T follicular helper cell (primary cell): ENCODE measurements at places on chromosomes 11 and 22.

DNA sequence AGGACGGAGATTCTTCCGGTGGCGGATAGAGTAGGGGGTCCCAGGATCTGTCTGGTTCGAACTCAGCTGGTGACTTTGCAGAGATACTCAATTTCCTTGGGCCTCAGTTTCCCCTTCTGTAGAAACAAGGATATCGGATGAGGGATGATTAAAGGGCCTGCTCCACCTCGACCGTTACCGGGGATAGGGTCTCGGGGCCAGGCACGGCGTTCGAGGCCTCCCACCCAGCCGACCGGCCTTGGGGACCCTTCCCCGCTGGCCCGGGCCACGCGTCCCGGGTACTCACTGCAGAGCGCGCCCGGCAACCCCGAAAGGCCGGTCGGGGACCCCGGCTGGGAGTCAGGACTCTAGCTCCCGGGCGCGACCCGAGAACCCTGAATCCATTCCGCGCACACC lies 321 bp downstream of the RHBDD3 start:
- no peak for DNase-seq

- no peak for DNase-seq
Observed at GRCh38 chr11:60984636-60985035, 13.2 kb downstream of the CD6 start.

GRCh38 chr11:57804466-57804865 lies 42.9 kb downstream of the CTNND1 start:
- no peak for DNase-seq

GRCh38 chr11:26703411-26704191 lies 18.3 kb downstream of the SLC5A12 start:
- no peak for DNase-seq

DNA sequence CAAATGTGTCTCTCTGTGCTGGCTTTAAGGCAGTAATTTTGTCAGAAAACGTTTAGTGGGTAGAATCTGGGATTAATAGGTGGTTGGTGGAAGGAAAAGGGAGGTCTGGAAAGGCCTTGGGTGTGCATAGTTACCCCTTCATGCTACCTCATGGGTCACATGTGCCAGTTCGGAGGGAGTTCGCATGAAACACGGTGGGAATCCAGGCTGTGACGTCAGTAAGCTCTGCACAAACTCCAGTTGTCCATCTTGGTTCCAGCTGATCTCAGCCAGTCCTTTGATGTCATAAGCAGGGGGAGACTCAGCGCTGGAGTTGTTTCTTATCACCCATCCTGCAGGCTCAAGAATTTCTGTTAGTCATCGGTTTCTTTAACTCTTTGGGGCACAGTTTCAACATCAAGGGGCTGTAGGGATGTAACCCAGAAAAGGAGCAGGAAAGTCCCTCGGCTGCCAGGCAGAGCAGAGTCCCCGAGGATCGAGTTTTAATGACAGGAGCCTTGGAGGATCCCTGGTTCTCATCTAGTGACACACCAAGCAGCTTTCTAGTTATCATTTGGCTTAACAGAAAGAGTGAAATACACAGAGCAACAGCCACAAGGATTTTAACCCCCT lies 28.9 kb downstream of the MOV10L1 start:
- no peak for DNase-seq

GRCh38 chr22:46117206-46118199 lies 32.8 kb upstream of the PPARA start:
- no peak for DNase-seq

DNA sequence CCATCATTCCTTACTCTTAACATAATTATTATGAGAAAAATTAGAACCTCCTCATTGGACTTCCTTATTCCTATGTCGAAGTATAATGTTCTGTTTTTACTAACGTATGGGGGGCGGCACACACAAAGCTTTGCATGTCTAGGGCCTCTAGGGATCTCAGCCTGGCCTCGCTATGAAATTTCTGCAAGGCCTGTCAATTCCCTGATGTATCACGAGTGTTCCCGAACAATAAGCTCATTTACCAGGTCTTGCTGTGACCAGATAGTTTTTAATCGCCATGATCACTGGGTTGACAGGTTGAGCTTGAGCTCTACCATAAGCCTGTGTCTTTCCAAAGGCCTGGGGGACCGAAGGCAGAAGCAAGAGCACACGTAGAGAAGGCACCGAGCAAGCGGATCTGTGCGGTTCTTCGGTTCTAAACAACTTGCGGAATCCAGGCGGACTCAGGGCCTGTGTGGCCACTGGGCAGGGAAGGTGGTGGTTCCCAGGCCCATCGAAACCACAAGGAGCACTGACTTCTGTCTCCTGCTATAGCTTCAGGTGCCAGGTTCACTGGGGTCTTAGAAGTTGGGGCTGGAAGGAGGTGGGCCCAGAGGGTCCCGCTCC lies 10.4 kb upstream of the FXYD2 start:
- DNase-seq, result no peak

DNA sequence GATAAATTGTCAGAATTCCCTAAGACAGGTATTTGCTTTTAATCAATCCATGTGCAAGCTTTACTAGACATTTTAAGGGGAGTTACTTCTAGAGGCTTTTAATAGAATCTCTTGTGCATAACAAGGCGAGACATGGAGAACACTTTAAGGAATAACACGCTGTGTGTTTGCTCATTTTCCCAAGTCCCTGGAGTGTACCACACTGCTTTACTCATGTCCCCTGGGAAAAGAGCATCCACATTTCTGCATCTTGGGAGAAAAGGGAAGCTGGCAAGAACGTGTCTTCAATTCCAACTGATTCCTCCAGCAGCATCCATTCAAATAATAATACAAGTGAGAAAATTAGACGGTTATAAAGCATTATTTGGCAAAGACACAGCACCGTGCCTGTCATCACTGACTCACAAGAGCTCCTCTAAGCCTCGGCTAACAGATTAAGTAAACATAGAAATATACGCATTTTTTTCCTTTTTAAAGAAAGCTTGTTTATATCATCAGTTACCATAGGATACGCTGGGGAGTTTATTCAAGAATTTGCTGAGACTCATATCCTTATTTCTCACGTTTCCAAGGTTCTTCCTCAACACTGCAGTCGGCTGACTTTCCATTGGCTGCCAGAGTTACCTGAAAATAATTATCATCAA lies 121.5 kb downstream of the CD44 start:
- no peak for DNase-seq

- DNase-seq, result no peak
Observed at GRCh38 chr11:84333221-84333620, 1047.1 kb upstream of the CCDC90B start.

GRCh38 chr11:122572592-122572991 lies 82.9 kb upstream of the UBASH3B start:
- no peak for DNase-seq

GRCh38 chr22:36065775-36066544 lies 37.3 kb upstream of the RBFOX2 start:
- peak; percentile 34 for DNase-seq

DNA sequence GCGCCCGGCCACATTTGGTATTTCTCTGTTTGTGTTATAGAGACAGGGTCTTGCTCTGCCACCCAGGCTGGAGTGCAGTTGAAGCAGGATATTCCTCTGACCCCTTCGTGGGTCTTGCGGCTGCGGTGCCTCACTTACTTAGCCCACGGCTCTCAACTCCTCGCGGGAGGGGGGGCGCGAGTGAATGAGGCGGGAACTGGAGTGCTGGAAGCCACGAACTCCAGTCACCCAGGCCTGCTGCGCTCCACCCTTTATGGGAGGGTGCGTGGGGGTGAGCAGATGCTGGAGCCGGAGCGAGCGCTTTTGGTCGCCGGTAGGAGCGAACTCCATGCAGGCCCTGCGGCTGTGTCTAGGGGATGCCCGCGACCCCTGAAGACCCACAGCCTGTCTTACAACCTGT lies 1.8 kb downstream of the C11orf54 start:
- no peak for DNase-seq

DNA sequence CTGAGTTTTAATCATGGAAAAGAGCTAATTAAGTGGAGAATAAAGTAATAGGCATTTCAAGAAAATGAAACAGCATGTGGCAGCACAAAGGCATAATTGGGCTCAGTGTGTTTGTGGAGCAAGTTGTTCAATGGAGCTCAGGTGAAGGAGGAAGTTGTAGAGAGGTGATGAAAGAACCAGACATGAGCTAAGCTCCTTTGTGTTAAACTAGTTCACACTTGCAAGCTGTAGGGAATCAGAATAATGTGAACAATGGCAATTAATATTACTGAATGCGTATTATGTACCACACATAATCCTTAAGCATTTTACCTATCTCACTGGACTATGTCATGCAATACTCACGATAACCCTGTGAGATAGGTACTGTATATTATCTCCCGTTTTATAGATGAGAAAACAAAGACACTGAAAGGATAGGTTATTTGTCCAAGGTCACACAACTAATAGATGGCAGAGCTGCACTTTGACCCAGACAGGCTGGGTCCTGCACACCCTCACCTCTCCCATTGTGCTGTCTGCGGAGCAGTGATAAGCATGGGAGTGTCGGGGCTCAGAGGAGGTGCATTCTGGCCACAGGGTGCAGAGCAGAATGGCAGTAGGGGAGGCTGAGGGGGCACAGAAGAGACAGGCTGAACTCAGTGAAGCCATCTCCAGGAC lies 8.9 kb downstream of the OLFML1 start:
- no peak for DNase-seq

DNA sequence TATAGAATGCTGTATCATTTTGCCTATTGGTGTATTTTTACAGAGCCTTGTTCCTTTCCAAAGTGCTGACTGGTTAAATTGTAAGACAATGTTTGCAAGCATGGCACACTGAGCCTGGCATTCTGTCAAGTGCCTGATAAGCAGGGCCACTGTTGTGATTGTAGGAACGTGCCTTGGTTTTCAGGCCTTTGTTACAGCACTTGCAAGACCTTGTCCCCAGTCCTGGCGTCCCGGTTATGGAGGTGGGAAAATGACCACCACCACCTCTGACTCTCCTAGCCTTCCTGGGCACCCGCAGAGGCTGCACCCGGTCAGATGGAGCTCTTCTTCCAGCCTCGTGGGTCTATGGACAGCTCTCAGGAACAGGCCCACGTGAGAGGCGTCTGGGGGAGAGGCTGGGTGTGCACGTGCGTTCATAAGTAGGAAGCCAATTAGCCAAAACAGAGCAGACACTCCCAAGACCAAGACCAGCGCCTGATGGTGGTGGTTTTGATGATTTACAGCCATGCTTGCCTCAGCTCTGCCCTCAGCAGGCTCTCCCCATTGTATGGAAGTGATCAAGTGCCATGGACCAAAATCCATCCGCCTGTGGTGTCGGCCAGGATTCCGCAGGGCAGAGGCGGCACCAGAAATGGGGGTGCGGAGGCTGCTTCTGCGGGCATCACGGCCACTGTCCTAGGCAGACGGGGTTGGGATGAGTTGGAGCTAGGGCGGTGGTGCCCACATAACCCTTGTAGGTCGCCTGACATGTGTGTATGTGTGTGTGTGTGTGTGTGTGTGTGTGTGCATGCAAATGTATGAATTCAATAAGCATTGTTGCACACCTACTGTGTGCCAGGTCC lies 89.8 kb downstream of the RTL6 start:
- DNase-seq, result no peak

DNA sequence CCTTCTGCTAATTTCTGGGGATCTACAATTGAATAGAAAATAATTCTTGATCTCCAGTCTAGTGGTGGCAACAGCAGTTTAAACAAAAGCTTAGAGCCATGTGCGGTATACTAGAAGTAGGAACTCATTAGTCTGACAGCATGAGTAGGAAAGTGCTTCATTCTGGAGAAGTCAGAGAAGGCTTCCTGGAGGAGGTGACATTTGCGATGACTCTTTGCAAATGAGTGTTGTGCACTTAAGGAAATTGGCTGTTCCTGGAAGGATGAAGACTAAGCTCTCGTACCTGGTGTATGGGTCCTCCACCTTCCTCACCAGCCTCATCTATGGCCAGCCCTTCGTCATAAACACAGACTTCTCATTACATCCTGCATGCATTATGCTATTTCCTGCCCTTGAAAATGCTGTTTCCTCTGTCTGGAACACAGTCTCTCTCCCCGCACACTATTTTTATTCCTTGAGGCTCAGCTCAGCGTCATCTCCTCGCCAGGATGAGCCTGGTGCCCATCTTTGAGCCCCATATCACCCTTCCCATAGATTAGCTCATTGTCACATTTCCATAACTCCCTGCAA lies 132.9 kb downstream of the PKNOX2 start:
- DNase-seq, result no peak

DNA sequence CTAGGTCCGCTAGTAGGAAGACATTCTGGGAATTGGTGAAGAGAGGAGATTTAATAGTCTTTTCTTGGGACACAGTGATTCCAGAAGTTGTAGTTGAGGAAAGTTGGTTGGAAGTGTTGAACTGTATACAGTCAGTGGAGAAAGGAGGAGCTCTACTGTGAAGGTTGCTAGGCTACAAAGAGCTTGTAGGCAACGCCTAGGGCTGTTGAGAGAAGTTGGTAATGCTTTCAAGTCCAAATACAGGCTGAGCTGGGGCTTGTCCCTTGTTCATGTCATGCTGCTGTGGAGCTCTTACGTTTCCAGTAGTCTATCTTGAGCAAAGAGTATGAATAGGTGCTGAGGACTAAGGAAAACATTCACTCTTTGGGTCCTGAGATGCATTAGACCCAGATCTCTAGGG lies 1.1 kb downstream of the TBCEL start:
- DNase-seq, result no peak

GRCh38 chr11:2101171-2101675 lies 38.0 kb downstream of the IGF2 start:
- DNase-seq, result no peak

- DNase-seq, result no peak
Observed at GRCh38 chr11:121648306-121648705, 195.5 kb upstream of the SORL1-AS1 start.

GRCh38 chr11:27277843-27278242 lies 85.2 kb downstream of the CCDC34 start:
- no peak for DNase-seq

DNA sequence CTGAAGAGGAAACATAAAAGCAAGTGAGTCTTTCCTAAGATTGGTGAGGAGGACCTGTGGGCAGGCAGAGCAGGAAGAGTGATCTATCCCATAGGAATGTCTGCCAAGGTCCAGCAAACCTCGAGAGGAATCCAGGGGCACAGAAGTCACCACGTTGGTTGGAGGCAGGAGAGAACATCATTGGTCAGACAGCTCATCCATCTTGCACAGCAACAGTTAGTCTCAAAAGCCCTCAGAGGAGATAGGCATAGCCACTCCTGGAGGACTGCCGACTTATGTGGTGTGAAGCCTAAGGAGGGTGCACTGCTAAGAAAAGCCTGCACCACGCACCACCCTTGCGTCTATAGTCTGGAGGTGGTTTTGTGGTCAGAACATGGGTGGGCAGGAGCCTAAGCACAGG lies 109.1 kb downstream of the RASSF10 start:
- no peak for DNase-seq

DNA sequence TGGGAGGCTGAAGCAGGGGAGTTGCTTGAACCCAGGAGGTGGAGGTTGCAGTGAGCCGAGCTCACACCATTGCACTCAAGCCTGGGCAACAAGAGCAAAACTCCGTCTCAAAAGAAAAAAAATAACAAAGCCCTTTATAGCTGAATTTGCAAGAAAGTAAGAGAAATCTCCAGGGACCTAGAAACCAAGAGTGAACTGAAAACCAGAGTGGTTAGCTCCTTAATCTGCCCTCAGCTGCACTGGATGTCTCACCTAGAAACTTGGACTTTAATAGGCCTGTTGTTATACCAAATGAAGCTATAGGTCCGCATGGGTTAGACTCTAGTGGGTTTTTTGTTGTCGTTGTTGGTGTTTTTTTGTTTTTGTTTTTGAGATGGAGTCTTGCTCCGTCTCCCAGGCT lies 4.1 kb downstream of the NEU3 start:
- DNase-seq, result no peak
